IMR-90 (cell line): ENCODE measurements at places on chromosomes 11 and 22. TPM values are rescaled to one million over a fixed set of nuclear protein-coding genes. Genes with fewer than 3 reads are reported as not detected.

Gene CHADL
- total RNA-seq, result 0.18 and 0.28 TPM in 2 replicates

Gene OR2AG1
- total RNA-seq, result not detected in 2 replicates

Gene ACAD8
- total RNA-seq, result 9.7 and 11.1 TPM in 2 replicates

Gene EIF3M
- 466 and 781 TPM in 2 replicates for total RNA-seq

Gene OR4D5
- total RNA-seq, result not detected in 2 replicates

Gene OR8H1
- total RNA-seq, result not detected in 2 replicates

Gene MRGPRX1
- total RNA-seq, result not detected in 2 replicates

Gene TRIM66
- total RNA-seq, result 3.9 and 5.0 TPM in 2 replicates

Gene SLC25A18
- total RNA-seq, result under 0.01 TPM in 1 of 2 replicates, not detected in the other

Gene FOSL1
- 17.2 and 26.1 TPM in 2 replicates for total RNA-seq

- no peak for DNase-seq
Observed at GRCh38 chr11:83336993-83337392, 50.8 kb upstream of the CCDC90B start.

DNA sequence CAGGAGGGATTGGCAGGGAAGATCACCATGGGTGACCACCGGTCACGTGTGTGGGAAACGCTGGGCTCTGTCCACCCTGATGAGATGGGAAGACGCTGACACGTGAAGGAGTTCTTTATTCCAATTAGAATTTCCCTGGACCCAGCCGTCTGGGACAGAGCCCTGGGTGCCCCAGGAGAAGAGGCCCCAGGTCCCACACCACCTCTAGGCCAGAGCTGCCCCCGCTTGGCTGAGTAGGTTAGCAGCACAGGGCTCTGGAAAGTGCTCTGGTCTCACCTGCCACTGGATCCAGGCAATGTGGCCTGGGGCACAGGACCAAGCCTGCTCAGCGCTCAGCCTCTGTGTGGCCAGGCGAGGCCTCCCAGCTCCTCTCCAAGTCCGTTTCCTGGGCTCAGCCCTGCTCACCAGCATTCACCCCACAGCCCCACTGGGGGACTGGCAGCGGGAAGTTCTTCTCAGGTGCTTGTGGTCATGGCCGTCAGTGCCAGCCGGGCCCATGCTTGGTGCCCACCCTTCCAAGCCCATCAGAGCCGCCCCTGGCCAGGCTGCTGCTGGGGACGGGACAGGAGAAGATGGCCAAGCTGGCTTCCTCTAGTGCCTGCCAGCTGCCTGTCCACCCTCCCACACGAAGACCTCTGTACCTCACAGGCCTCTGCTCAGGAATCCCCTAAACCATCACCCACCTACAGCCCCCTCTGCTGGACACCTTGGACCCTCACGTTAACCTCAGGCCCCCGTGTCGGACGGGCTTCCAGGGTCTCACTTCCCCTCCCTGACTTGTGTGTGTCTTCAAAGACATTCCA, 62.5 kb upstream of the FGF3 start:
- DNase-seq, result no peak

- DNase-seq, result peak; percentile 70
Observed at GRCh38 chr11:68632802-68633201, 51.5 kb upstream of the GAL start.

- no peak for DNase-seq
Observed at GRCh38 chr22:35928285-35928798, 100.3 kb downstream of the RBFOX2 start.

DNA sequence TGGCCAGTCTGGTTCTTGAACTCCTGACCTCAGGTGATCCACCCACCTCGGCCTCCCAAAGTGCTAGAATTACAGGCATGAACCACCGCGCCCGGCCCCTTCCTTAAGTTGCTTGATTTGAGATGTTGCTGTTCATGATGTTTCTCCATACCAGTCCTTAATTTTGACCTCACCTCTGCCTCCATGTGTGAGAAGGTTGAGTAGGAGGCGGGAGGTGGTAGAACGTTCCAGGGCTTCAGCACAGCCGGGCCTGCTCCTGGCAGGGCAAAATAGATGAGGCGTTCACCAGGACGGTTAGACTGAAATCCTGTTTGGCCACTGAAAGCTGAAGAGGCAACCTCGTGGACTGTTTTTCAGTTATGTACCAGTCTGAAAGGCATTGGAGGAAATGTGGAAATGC, 48.3 kb upstream of the SYT13 start:
- DNase-seq, result no peak

GRCh38 chr11:19499999-19500398, 212.6 kb upstream of the NAV2 start:
- DNase-seq, result peak; percentile 68

- no peak for DNase-seq
Observed at GRCh38 chr11:68798221-68798813, 43.4 kb downstream of the CPT1A start.

DNA sequence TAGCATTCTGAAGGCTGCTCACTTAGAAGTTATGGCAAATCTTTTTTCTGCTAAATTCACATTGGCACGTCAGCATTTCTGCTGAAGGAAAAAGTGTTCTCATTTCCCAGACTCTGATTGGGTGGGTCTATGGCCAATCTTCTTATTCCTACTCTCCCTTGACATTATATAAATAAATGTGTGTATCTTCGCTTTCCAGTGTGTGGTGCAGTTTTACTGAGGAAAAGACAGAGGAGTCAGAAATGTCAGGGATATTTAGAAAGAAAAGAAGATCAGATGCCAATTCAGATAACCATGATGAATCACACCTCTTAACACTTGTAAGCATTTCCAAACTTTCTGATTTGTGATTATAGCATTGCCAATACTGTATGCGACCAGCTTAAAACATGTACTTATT, 3.2 kb upstream of the BDNF start:
- peak; percentile 89 for DNase-seq

- DNase-seq, result no peak
Observed at GRCh38 chr22:42967933-42968332, 47.0 kb downstream of the PACSIN2 start.

DNA sequence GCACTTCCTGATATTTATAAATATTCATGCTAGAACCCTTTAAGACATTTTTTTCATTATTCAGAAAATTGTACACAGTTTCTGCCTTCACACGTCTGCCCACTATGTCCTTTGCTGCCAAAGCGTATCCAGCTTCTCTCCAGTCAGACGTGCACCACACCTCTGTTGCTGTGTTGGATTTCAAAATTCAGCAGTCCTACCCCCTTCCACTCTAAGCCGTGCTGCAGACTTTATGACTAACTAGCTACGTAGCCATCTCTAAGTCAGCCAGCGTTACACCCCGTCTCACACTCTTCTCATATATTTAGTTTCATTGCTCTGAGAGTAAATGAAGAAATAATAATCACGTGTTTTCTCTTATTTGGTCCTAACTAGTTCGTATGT, 28.2 kb upstream of the OPCML start:
- no peak for DNase-seq

GRCh38 chr22:28810821-28811491, 10.6 kb upstream of the XBP1 start:
- no peak for DNase-seq

- DNase-seq, result peak; percentile 93
Observed at GRCh38 chr11:20097319-20098221, 62.7 kb downstream of the DBX1 start.

GRCh38 chr11:59708537-59708936, 5.1 kb downstream of the OR10V1 start:
- peak; percentile 24 for DNase-seq

DNA sequence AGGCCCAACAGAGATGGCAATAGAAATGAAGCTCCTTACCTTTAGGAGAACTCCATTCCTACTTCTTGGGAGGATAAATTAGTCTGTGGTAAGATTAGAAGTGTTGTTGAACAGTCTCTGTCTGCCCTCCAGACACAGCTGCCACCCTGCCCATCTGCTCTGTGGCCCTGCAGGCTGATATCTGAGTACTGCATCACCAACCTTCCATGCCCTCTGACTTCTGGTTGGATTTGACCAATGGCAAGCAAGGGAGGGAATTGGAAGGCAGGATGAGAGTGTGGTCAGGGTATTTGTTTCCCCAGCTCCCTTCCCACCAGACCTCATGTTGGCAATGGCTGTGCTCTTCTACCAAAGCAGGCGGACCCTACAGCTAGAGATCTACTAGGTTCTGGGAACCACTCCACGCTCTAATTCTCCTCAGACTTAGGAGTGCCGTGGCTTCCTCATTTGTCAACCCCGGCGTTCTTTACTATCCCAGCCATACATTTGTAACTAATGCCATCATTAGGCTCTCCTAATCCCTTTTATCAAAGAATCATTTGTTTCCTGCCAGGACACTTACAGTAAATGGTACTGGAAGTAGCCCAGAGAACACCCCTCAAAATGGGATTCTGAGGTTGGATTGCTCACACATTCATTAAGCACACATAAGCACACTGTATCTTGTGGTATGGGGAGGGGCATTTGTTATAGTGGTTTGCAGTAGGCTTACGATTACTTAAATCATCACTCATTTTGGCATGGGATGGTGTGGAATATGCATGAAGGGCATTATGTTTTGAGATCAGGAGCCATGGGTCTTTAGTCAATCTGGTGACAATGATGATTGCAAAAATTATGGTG, 35.4 kb upstream of the CD44 start:
- DNase-seq, result peak; percentile 27
